ENCODE measurements at places on chromosomes 11 and 22.
A peak's percentile ranks its signal among the peaks of the same experiment; 100 is the strongest.

- no peak for DNase-seq
Measured at GRCh38 chr11:102831489-102832440, 11.6 kb downstream of the MMP3 start.

GRCh38 chr11:26144291-26144690 is 187.6 kb upstream of the ANO3 start:
- no peak for DNase-seq

- no peak for DNase-seq
Measured at GRCh38 chr11:125968354-125968753, 22.5 kb downstream of the VSIG10L2 start.

DNA sequence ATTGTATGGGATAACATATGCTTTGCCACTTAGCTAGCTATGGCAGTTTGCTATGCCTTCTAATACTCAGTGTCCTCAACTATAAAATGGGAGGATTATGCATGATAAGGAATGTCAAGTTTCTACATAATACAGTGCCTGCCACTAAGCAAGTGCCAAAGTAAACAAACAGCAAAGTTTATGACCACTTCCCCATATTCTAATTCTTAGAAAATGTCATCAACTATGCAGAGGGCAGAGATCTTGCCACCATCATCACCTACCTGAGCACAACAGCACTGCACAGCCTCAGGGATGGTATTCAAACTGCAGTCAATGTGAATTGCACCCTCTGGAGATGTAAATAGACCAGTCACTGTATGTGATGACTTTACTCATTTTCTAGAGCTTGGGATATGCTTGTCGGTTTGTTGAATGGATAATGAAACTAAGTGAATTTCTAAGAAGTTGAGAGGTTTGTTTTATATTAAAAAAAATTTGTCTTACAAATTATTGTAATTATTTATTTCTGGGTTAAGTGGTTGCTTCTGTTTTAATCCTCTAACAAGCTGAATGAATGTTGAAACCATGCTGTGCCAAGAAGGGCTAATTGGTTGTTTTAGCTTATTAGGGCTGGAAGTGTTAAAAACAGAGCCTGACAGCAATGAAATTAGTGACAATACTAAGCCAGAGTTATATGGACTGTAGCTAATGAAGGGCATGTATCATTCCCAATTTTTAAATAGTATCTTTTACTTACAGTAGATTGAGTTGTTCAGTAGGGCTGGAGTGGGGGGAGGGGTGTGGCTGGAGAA is 398.4 kb downstream of the CNTN5 start:
- peak; percentile 7 for DNase-seq

DNA sequence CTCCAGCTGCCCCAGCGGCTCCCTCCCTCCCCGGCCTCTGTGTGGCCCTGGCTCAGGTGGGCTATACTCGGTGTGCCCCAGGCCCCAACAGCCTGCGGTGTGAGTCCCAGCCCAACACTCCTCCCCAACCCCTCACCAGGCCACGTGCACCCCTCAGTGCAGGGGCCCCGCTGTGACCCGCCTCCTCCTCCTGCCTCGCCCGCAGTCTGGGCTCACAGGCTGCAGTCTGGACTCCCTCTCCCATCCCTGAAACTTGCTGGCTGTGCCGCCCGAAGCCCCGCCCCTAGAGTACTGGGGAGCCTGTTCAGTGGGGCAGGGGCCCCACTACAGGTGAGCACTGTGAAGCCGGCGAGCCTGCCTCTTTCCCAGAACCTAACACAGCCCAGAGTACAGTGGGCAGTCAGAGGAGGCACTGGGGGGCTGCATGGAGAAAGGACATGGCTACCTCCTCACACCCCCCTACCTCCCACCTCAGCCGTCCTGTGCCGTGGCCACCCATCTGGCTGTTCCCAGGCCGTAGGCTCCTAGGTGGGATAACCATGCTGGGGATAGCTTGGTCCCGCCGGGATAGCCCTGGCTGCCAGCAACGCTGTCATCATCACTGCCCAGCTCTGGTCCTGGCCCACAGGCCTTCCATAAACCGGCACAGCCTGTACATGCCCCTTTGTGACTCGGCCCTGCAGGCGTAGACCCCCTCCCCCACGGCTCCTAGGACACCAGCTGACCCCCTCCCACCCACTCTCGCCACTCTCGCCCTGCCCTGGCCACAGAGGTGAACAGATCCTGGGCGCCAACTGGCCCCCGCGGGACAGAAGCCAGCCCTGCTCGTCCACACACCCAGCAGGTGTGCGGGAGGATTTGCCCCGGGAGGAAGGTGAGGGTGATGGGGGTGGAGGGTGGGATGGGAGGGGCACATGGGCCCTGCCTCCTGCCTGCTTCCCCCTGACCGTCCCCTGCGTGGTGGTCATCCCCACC is 29.7 kb downstream of the CELSR1 start:
- DNase-seq = no peak

- DNase-seq = no peak
Measured at GRCh38 chr11:587978-588380, 11.7 kb downstream of the PHRF1 start.

DNA sequence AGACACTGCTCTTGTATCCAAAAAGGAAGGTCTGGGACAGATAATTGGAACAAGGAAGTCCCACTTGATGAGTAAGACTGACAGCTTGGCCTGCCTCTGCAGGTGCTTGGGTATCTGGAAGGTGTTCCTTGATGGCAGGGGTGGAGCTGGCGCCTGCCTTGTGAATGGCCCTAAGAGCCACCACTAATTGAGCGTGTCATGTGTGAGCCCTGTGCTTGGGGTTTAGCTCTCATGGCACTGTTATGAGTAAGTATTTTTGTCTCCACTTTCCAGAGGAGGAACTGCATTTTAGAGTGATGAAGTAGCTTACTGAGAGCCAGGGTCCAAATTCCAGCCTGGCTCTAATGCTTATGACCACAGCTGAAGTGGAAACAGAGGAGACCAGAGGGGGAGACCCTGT is 71.2 kb upstream of the NECTIN1 start:
- DNase-seq = no peak

GRCh38 chr11:100706179-100706578 is 19.1 kb downstream of the ARHGAP42 start:
- no peak for DNase-seq

DNA sequence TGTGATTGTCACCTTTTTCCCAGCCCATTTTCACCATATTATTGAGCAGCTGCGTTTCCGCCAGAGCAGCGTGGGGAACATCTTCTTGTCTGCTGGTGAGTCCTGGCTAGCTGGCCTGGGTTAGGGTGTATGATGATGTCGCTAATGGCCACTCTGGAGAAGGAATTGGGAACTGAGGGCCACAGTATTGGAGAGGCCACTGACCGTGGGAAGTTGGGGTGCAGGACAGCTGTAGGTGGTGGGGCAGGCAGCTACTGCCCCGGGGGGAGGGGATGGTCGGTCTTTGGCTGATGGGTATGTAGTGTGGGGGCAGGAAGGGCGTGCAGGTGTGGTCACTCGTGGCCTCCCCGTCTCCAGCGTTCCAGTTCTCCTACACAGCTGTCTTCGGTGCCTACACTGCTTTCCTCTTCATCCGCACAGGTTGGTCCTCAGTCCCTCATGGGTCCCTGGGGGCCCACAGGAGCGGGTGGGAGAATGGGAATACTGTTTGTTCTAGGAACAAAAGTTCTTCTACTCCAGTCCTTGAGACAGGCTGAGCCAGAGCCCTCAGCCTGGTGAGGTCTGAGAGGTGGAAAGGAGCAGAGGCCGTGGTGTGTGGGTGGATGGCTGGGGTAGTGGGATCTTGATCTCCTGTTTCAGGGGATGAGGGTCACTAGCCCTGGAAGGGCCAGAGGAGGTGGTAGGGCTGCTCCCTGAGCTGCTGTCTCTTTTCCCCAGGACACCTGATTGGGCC is 2.1 kb downstream of the RCE1 start:
- no peak for DNase-seq

- DNase-seq = no peak
Measured at GRCh38 chr11:64396079-64396591, 37.2 kb downstream of the RPS6KA4 start.

GRCh38 chr11:103367650-103368049 is 258.4 kb downstream of the DYNC2H1 start:
- DNase-seq = no peak

- DNase-seq = no peak
Measured at GRCh38 chr11:37929100-37929653, 1331.1 kb upstream of the RAG2 start.

DNA sequence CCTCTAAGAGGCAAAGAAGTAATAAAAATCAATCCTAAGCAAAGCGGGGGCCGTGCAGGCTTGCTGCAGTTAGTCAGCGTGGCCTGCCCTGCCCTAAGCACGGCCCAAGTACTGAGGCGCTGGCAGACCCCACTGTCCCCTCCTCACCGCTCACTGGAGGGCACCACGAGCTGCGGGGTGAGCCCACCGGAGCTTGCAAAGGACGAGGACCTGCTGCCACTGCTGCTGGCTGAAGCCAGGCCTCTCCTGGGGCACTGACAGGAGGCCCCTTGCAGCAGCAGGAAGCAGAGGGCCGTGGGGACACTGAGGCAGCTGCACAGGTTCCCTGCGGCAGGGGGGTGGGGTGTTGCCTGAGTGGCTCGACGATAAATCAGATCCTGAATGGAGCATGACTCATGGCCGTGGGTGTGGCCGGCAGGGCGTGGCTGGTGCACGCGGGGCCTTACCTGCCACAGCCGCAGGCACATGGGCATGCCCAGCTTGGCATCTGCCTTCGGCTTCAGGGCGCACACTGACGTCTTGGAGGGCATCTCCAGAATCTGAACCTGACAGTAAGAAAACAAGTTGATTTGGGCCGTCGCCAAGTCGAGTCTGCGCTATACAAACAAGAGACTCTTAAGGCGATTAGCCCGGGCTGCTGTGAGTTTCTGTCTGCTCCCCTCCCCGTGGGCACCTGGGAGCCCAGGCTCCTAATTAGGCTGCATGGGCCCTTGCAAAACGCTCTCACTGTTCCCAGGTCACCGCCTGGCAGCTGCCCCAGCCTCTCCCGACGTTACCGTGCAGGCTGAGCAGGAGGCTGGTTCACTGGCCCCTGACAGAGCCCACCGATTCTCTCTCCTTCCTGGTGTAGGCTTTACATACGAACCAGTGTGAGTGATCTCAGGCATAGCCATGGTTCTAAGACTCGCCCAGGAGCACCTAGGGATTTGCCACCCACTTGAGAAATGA is 45.9 kb downstream of the TBX1 start:
- no peak for DNase-seq

GRCh38 chr22:20424932-20425565 is 12.6 kb downstream of the SCARF2 start:
- DNase-seq = no peak
